ENCODE measurements at places on chromosomes 2 and 18.

GRCh38 chr2:211454679-211455078, 898.3 kb downstream of the CPS1 start:
- DNase-seq = no peak

- no peak for DNase-seq
Measured at GRCh38 chr2:141611-142010, 95.3 kb upstream of the FAM110C start.

GRCh38 chr2:71715241-71715750, 261.9 kb downstream of the DYSF start:
- no peak for DNase-seq

GRCh38 chr2:95014126-95014708, 11.3 kb upstream of the MAL start:
- no peak for DNase-seq

- DNase-seq = peak; percentile 59
Measured at GRCh38 chr2:217610401-217610814, 392.4 kb downstream of the TNS1 start.
